ENCODE measurements at places on chromosomes 3 and 15. TPM values are rescaled to one million over a fixed set of nuclear protein-coding genes. Genes with fewer than 3 reads are reported as not detected.

Gene CLRN1
- not detected for total RNA-seq

Gene SH3GL3
- 0.91 TPM for total RNA-seq

Gene ARID3B
- 3.0 TPM for total RNA-seq

Gene GATA2
- 14.3 TPM for total RNA-seq

GRCh38 chr3:81592101-81592500 lies 169.3 kb downstream of the GBE1 start:
- no peak overlapping the region for H3K27ac ChIP-seq
- no peaks in the 10 kb centered on the region for H3K4me1 ChIP-seq
- no peak overlapping the region for H3K4me3 ChIP-seq

DNA sequence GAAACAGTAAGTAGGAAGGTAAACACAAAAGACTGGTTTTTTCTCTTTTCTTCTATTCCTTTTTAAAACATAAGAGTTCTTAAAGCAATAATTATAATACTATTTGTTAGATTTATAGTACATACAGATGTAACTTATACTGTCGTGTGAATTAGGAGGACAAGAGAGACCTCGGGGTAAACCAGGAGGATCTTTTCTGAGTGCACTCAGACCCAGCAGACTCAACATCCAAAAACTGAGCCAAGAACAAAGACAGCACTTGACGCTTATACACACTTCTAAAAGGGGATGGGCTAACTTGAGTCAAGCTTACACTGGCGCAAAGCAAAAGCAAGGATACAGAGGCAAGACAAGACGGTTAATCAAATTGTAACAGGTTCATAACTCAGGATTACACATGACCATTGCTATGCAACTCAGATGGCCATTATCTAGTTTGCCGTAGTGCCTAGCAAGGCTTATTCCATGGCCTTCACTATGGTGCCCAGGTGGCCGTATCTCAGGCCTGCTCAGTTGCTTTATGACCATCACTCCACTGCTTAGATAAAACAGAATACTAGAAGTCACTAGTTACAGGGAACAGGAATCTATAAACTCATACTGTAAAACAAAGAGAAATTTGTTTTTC lies 18.6 kb downstream of the MTHFS start:
- no peaks in the 10 kb centered on the region for H3K4me1 ChIP-seq
- H3K27me3 ChIP-seq = no peaks in the 10 kb centered on the region
- no peak for DNase-seq

DNA sequence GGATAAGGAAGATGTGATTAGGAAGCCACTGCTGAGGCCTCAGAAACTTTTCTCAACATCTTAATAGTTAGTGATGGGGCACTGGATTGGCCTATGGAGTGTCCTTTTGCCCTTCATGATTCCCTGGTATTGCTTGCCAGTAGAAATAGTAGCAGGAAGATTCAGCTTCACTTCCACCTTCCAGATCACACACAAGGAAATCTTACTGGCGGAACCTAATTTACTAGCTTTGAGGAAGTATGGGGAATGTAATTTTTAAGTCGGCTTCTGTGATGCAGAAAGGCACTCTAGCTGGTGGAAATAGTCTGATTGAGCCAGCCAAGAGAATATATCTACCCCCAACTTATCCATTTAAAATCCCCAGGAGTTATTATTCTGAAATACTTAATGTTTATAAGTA lies 46.5 kb downstream of the LPP start:
- no peaks in the 10 kb centered on the region for H3K27me3 ChIP-seq
- no peak for DNase-seq
- peaks cover 58% of the 10 kb centered on the region for H3K4me1 ChIP-seq
- H3K27ac ChIP-seq = no peak overlapping the region
- H3K4me3 ChIP-seq = no peak overlapping the region

DNA sequence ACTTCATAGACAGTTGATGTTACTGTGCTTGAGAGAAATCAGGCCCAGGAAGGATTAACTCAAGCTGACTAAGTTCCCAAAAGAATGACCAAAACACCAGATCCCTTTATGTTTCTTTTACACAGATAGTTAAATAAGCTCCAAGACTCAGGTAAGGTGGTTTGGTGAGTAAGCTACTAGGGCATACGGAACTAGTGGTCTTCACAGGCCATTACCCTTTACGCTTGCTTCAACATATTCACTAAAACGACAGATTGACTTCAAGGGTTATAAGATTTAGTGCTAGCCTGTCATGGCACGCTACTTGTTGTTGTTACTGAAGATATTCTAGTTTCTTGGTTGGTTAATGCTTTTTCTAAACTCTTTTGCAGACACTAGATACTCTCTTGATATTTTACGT lies 369.3 kb downstream of the LPP start:
- H3K27me3 ChIP-seq = no peaks in the 10 kb centered on the region
- H3K4me3 ChIP-seq = no peak overlapping the region
- H3K4me1 ChIP-seq = peaks cover 17% of the 10 kb centered on the region
- H3K36me3 ChIP-seq = peaks cover 10% of the 10 kb centered on the region
- DNase-seq = no peak
- H3K27ac ChIP-seq = no peak overlapping the region

- no peaks in the 10 kb centered on the region for H3K27me3 ChIP-seq
- H3K4me1 ChIP-seq = no peaks in the 10 kb centered on the region
Measured at GRCh38 chr3:105130911-105131310, 235.8 kb upstream of the ALCAM start.

DNA sequence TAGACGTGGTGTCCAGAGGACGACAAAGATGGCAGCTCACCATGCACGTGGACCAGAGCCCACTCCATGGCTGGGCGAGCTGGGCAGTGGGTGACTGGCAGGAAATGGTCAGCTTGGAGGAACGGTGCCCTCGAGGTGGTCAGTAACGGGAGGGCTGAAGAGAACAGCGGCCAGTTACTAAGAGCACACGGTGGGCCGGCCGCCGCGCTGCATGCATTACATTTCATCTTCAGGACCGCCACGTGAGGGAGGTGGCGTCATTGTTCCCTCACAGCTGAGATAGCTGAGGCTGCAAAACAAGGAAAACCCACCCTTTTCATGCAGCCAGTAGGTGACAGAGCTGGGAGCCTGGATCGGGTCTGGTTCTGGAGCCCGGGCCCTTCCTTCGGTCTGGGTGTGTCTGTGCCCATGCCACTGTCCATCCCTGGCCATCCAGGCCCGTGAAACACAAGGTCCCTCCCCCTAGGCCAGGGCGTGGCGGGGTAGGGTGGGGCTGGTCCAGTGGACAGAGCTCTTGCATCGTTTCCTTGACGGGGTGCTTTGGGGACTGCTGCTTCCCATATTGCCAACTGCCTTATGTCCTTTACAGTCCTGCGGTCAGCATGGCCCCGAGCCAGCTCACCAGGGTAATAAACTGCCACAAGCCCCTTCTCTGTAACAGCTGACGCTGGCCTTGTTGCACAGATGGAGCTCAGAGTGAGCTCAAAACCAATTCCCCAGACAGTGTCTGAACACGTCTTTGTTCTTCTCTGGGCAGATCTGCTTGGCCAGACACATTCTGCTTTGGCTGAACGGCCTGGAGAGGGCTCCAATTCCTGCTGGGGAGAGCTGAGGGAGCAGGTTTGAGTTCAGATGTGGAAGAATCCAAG lies 51.8 kb downstream of the RGMA start:
- H3K36me3 ChIP-seq = no peaks in the 10 kb centered on the region
- no peaks in the 10 kb centered on the region for H3K4me1 ChIP-seq

- H3K4me1 ChIP-seq = no peaks in the 10 kb centered on the region
- H3K27me3 ChIP-seq = no peaks in the 10 kb centered on the region
- no peaks in the 10 kb centered on the region for H3K36me3 ChIP-seq
- no peak overlapping the region for H3K4me3 ChIP-seq
- H3K27ac ChIP-seq = no peak overlapping the region
Measured at GRCh38 chr15:35741395-35741794, 195.4 kb upstream of the DPH6 start.

DNA sequence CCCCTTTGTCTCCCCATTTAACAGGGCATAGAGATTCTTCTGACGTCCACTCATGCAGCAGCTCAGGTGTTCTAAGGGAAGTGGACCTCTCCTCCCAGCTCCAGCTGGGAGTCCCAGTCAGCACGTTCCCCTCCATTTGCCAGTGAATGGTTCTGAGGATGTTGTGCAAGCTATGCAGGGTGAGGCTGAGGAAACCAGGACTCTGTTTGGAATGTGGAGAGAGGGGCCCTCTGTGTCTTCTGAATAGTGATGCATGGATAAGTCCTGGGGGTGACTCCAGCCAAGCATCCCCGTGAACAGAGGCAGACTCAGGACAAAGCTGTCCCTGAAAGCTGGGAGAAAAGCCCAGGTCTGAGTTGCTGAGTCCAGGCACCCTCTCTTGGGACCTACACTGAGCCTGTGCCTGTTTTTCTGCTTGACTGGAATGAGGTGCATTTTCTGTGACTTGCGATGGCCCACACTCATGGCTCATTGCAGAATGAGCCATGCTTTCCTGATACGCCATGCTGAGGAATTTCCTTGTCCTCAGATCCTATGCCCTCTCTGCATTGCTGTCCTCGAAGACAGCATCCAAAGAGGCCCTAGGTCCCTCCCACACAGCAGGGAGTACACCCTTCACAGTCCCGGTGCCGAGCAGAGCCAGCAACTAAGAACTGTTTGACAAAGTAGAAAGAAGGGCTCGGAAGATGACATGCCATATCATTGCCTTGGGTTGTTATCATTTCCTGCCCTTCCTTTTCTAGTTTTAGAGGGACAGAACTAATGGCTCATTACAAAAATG lies 185.2 kb downstream of the ATP10A start:
- no peaks in the 10 kb centered on the region for H3K27me3 ChIP-seq
- no peaks in the 10 kb centered on the region for H3K36me3 ChIP-seq
- no peak overlapping the region for H3K4me3 ChIP-seq
- no peak overlapping the region for H3K27ac ChIP-seq
- no peak for DNase-seq
- peaks cover 14% of the 10 kb centered on the region for H3K4me1 ChIP-seq

DNA sequence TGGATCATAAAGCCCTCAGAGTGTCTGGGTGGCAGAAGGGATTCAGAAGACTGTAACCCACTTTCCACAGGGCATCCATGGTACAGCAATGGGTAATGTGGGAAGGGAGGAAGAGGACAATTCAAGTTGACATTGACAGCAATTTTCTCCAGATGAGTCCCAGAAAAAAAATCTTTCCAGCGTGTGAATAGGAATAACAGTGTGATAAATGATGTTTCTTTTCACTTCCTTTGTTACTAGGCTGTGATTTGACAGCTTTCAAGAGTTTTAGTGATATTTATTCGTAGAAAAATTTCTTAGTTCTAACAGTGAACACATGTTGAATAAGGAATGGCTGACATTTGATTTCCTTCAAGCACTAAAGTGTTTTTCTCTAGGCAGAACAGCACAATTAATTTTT lies 186.4 kb downstream of the CADPS start:
- no peak overlapping the region for H3K27ac ChIP-seq
- no peak overlapping the region for H3K4me3 ChIP-seq
- H3K27me3 ChIP-seq = no peaks in the 10 kb centered on the region
- H3K36me3 ChIP-seq = no peaks in the 10 kb centered on the region
- DNase-seq = no peak
- H3K4me1 ChIP-seq = no peaks in the 10 kb centered on the region

- no peaks in the 10 kb centered on the region for H3K27me3 ChIP-seq
- H3K4me3 ChIP-seq = peak overlapping the region; percentile 59
- no peak for DNase-seq
- peaks cover 38% of the 10 kb centered on the region for H3K4me1 ChIP-seq
- peak overlapping the region; percentile 94 for H3K27ac ChIP-seq
- no peaks in the 10 kb centered on the region for H3K36me3 ChIP-seq
Measured at GRCh38 chr3:157175691-157176507, 16.0 kb upstream of the CCNL1 start.

- no peak overlapping the region for H3K4me3 ChIP-seq
- DNase-seq = no peak
- H3K27ac ChIP-seq = peak overlapping the region; percentile 67
- no peaks in the 10 kb centered on the region for H3K27me3 ChIP-seq
- H3K36me3 ChIP-seq = no peaks in the 10 kb centered on the region
Measured at GRCh38 chr15:75064846-75065245, 41.5 kb downstream of the PPCDC start.

DNA sequence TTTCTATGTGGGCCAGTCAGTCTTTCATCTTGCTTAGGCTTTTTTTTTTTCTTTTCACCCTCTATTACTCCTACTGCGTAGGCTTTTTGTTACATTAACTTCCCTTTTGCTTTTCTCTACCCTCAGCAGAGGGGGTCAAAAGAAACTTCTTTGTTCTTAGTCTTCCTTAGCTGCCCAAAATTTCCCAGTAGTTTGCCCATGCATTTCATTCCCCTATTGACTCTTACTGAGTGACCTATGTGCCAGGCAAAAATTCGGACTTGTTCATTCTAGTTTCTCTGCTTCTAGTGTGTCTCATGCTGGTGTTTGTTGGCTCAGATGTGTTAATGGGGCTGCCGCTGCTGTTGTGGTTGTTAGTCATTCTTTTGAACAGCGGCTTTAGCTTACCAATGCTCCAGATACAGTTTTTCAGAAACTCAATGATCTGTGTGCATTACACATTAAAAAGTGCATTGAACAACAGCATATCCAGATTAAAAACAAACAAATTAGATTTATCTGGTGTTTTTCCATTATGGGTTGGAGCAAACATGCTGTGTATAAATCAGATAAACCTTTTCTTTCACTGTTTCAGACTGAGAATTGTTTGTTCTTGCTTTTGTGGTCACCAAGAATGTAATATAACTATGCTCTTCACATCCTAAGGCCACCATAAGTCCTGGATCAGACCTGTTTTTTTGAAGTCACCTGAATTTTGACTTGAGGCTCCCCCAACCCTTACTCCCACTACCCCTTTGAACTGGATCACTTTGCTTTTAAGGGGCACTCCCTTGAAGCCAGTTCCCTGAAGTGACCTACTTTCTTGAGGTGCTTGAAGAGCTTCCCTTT lies 43.1 kb downstream of the PDE8A start:
- no peak for DNase-seq
- H3K4me3 ChIP-seq = no peak overlapping the region
- no peak overlapping the region for H3K27ac ChIP-seq
- H3K4me1 ChIP-seq = peaks cover 38% of the 10 kb centered on the region
- H3K27me3 ChIP-seq = no peaks in the 10 kb centered on the region

- no peak for DNase-seq
- H3K27ac ChIP-seq = no peak overlapping the region
- H3K4me1 ChIP-seq = no peaks in the 10 kb centered on the region
- H3K27me3 ChIP-seq = no peaks in the 10 kb centered on the region
- H3K36me3 ChIP-seq = peaks cover 37% of the 10 kb centered on the region
Measured at GRCh38 chr15:58839485-58839884, 68.4 kb downstream of the MINDY2 start.

DNA sequence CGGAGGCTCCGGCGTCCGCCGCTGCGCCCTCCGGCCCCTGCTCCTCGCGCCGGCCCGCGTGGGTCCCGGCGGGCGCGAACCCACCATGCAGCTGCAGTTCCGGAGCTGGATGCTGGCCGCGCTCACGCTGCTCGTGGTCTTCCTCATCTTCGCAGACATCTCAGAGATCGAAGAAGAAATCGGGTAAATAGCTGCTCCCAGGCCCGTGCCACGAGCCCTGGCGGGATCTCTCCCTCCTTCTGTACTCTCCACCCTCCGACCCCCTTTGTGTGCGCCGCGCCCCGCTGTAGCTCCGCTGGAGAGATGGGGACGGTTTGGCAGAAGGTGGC lies 263 bp downstream of the ST8SIA2 start:
- no peak overlapping the region for H3K27ac ChIP-seq
- H3K4me3 ChIP-seq = peak overlapping the region; percentile 42
- DNase-seq = no peak
- H3K4me1 ChIP-seq = no peaks in the 10 kb centered on the region
- H3K27me3 ChIP-seq = peaks cover 20% of the 10 kb centered on the region
